ENCODE measurements at places on chromosomes 6 and 20.

DNA sequence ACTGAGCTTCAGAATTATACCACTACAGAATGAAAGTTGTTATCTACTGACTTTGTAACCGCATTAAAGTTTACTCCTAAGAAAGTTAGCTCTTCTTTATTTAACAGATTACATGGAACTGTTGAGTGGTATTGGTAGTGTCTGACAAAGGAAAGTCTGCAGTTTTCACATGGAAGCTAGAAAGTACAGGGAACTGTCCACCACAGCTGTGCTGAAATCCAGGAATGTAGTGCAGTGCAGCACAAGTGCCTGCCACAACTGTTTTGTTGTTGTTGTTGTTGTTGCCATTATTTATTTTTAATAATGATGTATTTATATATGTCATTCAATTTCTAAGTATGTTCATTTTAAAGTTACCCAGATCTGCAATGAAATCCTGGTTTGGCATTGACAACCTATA lies 464.9 kb downstream of the TBC1D32 start:
- peak; percentile 22 for DNase-seq

DNA sequence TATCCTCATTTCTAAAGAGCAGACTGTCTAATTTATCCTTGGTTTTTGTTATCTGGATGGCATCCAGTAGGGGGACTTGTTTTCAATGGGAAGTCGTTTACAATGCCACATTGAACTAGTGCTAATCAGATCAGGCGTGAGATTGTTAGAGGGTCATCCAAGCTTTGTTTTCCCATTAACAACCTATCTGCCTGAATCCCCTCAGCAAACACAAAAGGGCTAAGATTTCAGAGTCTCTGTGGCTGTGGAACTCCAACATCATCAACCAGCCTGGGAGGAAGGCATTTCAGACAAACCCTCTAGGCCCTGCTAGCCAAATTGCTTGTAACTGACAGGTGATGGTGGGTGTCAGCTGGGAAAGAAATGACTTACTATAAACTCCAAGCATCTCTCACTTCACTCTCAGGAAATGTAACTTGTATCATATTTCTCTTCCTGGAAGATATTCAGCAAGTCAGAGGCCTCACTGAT lies 47.7 kb downstream of the COL19A1 start:
- DNase-seq = no peak

DNA sequence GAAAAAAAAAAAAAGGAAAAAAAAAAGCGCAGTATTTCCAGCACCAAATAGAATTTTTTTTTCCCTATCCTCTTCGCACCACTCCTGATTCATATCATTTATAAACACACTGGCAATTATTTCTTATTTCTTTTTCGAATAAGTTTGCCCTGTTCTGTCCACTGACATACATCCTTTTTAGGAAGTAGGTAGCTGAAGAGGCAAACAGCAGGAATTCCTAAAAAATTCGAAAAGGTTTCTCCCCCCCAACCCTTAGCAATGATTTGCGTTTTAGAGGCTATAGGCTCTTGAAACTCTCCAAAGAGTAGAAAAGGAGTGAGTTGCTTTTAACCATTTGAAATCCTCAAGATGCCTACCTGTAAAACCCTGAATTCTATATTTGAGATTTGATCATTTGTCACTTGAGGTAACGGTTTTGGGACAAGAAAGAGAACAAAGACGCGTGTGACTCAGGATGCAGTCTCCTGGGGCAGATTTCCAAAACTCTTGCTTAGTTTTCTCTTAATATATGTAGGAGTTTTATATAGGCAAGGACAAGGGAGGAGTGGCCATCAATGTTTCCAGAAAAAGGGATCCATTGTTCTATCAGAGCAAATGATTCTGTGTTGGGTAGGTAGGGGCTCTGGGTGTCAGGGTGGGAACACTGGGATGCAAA lies 531 bp upstream of the CCN2 start:
- no peak for DNase-seq

GRCh38 chr6:163655217-163656121 lies 241.0 kb downstream of the QKI start:
- no peak for DNase-seq

DNA sequence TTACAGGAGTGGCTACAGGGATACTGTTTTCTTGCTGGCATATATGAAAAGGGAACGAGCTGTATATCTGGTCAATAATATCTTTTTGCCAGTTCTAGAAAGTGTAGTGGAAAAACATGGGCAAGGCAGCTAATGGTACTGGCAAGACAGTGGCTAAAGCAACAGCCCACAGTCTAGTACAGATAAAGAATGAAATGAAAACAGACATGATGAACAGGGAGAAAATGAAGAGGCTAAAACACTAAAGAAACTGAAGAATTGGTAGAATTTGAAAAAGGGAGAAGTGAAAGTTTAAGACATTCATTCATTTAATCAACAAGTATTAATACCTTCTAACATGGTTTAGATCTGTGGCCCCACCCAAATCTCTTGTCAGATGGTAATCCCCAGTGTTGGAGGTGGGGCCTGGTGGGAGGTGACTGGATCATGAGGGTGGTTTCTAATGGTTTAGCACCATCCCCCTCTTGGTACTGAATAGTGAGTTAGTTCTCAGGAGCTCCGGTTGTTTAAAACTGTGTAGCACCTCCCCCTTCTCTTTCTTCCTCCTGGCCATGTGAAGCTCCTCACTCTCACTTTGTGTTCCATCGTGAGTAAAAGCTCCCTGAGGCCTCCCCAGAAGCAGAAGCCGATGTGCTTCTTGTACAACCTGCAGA lies 18.1 kb downstream of the FAM184A start:
- no peak for DNase-seq

DNA sequence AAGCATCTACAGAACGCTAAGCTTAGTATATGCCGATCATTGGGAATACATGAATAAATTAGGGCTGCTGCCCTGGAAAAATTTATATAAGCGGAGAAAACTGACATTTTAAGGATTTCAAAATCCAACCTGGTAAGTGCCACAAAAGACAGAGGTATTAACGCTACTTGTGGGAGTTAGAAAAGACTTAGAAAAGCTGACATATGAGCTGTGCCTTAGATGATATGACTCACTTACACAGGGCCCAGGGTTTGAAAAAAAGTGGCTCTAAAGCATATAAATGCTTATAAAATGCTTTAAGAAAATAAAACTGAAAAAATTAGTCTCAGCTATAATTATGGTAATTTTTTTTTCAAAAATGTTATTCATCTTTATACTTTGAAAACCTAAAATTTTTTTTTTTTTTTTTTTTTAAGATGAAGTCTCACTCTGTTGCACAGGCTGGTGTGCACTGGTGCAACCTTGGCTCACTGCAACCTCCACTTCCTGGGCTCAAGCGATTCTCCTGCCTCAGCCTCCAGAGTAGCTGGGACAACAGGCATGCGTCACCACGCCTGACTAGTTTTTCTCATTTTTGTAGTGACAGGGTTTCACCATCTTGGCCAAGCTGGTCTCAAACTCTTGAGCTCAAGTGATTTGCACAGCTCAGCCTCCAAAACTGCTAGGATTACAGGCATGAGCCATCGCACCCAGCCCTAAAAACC lies 25.7 kb downstream of the EPB41L2 start:
- no peak for DNase-seq

DNA sequence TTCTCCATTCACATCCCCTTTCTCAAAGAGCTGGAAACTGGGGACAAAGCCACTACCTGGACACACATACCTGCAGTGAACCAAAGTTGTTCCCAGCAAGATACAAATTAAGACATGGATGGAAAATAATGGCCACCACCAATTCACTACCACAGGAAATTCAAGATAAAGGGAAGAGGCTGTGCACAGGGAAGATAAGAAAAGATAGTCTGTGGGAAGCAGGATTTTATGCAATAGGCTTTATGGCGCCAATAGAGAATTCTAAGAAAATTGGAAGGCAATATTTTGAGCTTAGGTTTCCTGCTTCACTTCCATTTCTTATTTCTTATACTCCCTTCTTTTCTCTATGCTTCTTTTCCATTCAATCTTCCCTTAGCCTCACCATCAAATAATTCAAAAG lies 9.9 kb downstream of the GPX6 start:
- no peak for DNase-seq

- no peak for DNase-seq
These were observed 65.4 kb upstream of the FBXL4 start for GRCh38 chr6:99013145-99013544.

- no peak for DNase-seq
These were observed 170.7 kb upstream of the PMEPA1 start for GRCh38 chr20:57880571-57880892.

DNA sequence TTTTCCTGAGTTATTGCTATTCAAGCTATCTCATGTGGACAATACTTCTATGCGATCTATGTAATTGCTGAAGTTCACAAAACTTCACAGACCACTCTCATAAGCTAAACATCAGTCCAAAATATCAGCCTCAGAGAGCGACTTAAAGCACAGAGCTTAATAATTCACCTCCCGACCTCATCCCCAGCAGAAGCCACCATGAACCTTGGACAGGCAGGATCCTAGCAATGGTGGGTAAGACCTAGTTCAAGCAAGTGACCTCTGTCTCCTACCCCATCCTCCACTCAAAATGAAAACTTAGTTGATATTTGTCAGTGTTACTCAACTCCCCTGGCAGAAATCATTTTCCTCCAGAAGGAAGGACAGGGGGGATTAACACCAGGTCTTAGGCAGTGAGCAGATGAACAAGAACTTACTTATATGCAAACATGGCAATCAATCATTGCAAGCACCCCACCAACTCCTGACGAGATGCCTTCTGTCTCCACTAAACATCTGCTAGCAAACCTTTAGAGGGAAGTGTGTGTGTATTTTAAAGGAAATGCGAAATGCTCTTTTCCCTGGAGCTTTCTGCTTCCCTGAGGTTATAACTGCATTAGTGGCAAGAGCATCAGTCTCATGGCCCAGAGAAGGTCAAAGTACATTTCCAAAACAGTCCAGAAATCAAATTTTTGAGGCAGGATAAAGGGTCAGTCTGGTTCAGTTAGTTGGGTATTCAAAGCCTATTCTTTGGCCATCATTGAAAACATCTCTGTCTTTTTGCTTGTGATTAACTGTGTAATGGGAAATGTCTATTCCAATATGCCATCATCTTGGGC lies 90.0 kb downstream of the SLC22A23 start:
- no peak for DNase-seq

- no peak for DNase-seq
These were observed 323.1 kb downstream of the TPBG start for GRCh38 chr6:82686719-82687118.

- no peak for DNase-seq
These were observed 25.5 kb upstream of the L3MBTL3 start for GRCh38 chr6:129992881-129993280.

DNA sequence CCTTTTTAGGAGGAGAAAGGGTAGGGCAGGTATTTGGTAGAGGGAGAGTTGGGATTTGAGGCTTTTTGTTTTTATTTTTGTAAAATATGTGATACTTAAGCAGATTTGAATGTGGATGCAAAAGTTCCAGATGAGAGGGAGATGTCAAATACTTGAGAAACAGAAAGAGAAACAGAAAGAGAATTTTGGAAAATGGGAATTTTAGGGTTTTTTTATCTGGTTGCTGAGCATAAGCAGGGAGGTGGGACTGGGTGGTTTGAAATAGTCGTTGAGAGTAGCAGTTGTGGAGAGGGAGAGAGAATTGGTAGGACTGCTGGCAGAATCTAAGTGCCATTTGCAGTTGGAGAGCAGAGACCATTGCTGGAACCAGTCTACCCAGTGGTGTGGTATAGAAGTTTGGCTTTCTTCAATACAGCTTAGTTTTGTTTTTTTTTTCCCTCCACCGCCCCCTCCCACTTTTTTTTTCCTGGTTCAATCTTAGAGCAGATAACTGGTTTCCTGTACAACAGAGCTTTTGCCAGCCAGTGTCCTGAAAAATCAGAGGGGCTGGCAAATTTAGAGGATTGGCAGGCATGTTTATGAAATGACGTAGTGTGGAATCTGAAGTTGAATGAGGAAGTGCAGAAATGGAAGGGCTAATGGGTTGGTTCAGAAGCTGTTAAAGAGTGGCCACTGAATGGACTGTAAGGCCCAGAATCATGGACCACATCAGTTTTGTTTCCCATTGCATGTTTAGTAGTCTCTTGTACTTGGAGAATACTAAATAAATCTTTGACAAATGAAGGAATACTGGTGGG lies 68.7 kb downstream of the ATRN start:
- no peak for DNase-seq

DNA sequence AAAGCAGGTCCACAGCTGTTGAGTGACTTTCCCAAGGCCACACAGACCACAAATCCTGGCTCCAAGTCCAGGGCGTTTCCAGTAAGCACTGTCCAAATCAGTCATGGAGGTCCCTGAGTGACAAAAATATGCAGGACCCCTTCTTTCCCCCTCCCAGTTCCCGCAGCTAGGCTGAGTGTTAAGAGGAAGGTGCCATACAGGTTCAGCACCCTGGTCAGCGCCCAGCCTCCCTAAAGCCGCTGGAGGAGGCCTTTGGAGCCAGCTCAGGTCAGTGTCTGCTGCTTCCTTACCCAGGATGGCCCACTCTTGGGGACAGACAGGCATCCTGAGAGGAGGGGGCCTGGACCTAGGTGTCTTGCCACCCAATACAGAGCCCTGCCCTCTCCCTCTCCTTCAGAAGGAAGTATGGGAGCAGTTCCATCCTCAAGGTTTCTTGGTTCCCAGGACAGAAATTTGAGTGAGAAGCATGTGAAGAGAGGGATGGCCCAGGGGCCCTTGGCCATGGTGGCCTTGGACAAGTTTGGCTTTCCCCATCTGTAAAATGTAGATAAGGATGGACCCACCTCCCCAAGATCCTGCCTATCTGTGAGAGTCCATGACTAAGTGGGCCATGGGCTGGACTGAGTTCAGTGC lies 13.2 kb downstream of the TMEM74B start:
- peak; percentile 16 for DNase-seq

DNA sequence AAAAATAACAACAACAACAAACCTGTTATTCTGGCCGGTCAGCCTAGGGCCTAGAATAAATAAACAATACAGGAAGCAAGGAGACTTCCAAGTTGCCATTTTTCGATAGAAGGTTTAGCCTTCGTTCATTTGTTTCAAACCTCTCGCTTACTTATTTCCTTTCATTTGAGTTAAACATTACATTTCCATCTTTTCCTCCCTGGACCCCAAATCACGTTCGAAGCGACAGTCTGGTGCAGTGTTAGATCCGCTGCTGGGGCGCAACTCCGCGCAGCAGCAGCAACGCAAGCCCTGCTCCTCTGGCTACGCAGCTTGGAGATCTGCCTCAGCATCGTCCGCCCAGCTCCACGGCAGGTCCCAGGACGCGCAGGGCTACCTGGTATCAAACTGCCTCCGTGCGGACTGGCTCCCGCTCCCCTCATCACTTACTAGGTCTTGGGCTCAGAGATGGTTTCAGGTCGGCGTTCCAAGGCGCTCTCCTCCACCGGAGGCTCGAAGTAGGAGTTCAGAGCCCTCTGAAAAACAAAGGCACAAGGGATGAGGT lies 530 bp downstream of the TDP2 start:
- no peak for DNase-seq

- no peak for DNase-seq
These were observed 27.3 kb downstream of the MED23 start for GRCh38 chr6:131600716-131601115.

GRCh38 chr20:63322146-63322932 lies 29.4 kb downstream of the COL20A1 start:
- no peak for DNase-seq
